ENCODE measurements at places on chromosomes 12 and 14. TPM values are rescaled to one million over a fixed set of nuclear protein-coding genes. Genes with fewer than 3 reads are reported as not detected.

DNA sequence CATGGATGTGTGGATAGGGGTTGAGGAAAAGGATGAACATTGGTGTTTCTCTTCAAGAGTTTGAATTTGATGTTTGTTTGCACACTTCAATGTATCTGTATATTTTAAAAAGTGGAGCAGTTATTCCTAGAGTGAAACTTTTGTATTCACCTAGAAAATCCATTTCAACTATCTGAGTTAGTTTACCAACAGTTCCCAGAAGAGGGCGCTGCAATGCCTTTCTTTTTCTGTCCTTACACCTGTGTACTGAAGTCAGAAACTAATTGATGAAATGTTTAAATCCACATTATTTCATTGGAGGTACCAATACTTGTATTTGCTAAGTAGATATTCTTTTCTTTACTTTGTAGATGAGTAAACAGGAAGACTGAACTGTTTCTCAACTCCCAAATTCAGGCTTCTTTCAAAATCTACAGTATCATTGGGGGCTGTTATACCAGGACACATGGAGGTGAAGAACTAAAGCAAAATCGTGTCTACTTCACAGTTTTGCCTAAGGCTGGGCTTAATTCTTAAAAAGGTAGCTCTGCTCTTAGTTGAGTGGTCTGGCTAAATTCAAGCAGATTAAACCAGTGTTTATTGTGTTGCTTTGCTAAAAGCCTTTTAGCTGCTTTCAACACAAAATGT is 26.6 kb upstream of the KLRB1 start:
- DNase-seq: peak; percentile 27

ASB2 gene
- 1.3 TPM for polyA plus RNA-seq

DNA sequence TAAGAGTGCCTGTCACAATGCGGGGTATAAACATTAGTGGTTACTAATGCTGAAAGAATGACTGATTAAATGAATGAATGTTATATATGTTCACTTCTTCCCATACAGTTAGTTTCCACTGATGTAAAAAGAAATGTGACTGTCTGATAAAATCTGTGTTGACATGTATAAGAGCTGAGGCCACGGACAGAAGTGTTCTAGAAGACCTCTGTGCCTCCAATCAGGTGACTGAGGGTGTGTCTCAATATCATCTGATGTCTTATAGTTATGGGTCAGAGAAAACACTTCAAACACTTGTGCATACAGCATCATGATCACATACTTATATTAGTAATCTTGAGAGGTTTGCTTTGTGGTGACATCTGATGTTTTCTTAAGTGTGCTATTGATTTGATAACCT is 183.4 kb downstream of the TTC7B start:
- DNase-seq: no peak

PLEKHG3 gene
- 64.8 TPM for polyA plus RNA-seq

OVCH1 gene
- polyA plus RNA-seq: 0.17 TPM

- no peak for DNase-seq
Measured at GRCh38 chr14:68716698-68717097, 76.2 kb downstream of the ZFP36L1 start.

- no peak for DNase-seq
Measured at GRCh38 chr14:100906420-100906819, 2.9 kb upstream of the RTL1 start.

- no peak for DNase-seq
Measured at GRCh38 chr14:79786522-79786921, 424.8 kb downstream of the DIO2 start.

- DNase-seq: no peak
Measured at GRCh38 chr12:19641235-19642080, 202.2 kb downstream of the AEBP2 start.

DNA sequence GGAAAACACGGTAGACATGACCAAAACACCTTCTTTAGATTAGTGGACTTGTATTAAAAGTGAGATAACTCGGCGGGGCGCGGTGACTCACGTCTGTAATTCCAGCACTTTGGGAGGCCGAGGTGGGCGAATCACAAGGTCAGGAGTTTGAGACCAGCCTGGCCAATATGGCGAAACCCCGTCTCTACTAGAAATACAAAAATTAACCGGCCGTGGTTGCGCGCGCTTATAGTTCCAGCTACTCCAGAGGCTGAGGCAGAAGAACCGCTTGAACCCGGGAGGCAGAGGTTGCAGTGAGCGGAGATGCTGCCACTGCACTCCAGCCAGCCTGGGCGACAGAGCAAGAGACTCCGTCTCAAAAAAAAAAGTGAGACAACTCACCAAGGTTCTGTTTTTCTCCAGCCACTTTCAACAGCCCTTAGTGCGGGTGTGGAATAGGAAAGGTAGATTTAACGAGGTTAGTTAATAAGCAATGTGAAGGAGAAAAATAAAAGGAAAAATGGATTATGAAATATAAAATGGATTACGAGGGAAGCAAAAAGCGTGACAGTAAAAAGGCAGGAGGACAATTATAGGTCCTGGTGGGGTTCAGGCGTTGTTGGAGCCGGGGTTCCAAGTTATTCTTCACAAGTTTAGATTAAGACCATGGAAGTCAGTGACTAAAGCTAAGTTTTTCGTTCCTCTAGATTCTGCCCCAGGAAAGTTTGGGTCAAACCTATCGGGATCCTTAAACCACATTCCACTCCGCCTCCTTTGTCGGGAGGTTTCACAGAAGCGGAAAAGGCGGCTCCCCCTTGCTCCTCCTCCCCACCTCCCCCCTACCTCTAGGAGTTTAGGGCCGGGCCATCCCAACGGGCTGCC is 534 bp downstream of the PPP2R3C start:
- DNase-seq: no peak

DNA sequence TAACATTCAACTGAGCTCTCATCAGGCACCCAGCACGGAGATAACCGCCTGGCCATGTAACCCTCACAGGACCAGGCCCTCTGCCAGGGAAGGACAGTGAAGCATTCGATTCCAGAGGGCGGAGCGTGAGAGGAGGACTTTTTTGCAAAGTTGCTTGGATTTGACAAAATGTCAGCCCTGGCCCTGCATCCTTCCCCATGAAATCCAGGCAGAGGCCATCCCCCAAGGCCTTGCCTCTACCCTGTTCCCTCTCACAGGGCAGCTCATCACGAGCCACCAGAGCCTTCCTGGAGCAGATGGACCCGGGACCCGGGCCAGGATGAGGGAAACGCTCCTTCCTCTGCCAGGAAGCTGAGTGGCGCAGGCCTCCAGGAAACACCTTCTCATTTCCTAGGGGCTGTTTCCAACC is 17.0 kb downstream of the CAMKK2 start:
- DNase-seq: peak; percentile 51

DNA sequence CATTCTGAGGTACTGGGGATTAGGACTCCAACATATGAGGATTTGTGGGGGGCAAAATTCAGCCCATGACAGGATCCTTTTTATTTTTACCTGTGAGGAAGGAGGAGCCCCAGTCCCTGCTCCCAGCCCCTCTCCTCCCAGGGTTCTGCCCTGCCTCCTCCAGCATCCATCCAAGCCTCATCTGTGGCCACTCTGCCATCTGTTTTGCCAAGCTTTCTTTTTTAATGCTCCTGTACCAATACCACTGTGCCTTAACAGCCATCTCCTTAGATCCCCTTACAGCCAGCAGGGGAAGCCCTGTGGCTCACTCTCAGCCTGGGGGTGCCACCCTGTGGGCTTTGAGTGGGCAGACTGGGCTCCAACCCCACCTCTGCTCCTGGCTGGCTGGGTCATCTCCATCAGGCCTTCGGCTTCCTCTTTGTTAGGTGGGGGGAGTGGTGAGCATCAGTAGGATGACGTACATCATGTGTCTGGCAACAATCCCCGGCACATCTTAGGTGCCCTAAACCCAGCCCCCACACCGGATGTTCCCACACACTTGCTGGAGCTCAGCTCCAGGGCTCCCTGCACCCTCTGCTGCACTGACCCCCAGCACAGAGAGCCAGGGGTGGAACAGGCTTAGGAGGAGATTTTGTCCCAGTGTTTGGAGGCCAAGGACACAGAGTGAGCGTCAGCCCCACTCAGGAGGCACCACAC is 40.2 kb downstream of the CYP46A1 start:
- no peak for DNase-seq

DNA sequence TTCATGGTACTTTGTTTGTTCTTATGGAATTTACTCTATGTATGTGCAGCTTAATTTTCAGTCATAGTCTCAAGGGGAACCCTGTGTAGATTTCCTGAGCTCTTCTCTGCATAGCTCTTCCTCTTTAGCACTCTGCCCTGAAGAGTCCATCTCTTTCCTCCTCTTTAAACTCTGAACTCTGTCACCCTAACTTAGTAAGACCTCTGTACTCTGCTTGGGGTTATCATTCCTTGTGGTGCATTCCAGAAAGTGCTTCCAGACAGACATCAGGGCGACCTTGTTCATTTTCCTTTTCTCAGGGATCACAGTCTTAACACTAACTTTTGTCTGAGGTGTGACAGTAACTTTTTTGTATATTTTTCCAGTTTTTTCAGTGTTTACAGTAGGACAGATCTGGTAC is 179.3 kb downstream of the RAD51B start:
- no peak for DNase-seq
